Ovary (tissue), 10 donors: ENCODE measurements at places on chromosomes 16 and 17.

DNA sequence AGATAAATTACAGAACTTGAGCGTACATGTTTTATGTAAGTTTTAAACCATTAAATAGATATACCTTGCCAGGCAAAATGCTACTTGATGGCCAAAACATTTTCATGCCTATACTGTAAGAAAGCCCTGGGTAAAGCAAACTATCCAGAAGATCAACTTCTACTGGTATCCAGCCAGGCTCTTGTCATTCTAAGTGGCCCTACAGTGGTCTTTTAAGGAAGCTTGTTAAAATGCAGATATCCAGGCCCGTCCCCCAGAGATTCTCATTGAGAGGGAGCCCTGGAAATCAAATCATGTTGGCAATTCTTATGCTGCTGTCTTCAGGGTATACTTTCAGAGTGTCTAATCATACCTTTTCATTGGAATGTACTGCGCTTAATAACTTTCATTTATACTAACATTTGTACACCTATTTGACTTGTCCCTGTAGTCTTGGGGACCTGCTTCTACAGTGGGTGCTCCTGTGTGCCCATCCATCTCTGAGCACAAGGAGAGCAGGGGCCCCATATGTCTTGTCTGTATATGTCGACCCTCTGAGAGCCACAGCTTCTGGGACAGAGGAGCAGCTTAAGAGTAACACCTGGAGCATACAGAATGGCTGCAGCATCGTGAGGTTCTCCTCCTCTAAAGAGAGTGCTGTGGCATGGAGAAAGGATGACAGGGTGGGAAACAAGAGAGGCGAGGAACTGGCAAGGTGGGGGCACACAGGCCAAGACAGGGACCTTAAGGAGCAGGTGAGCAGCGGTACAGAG lies 43.6 kb upstream of the ANKFY1 start:
- H3K4me3 ChIP-seq, result no peak overlapping the region
- no peaks in the 10 kb centered on the region for H3K27me3 ChIP-seq
- H3K27ac ChIP-seq, result no peak overlapping the region

GRCh38 chr17:27489045-27489715 lies 32.9 kb downstream of the KSR1 start:
- peaks cover 15% of the 10 kb centered on the region for H3K4me1 ChIP-seq
- no peaks in the 10 kb centered on the region for H3K36me3 ChIP-seq
- no peak overlapping the region for H3K27ac ChIP-seq
- no peak overlapping the region for H3K4me3 ChIP-seq

- no peak overlapping the region for H3K4me3 ChIP-seq
- H3K27ac ChIP-seq, result no peak overlapping the region
- no peaks in the 10 kb centered on the region for H3K27me3 ChIP-seq
- H3K4me1 ChIP-seq, result no peaks in the 10 kb centered on the region
Observed at GRCh38 chr17:19750835-19751234, 2.7 kb upstream of the ALDH3A1 start.

DNA sequence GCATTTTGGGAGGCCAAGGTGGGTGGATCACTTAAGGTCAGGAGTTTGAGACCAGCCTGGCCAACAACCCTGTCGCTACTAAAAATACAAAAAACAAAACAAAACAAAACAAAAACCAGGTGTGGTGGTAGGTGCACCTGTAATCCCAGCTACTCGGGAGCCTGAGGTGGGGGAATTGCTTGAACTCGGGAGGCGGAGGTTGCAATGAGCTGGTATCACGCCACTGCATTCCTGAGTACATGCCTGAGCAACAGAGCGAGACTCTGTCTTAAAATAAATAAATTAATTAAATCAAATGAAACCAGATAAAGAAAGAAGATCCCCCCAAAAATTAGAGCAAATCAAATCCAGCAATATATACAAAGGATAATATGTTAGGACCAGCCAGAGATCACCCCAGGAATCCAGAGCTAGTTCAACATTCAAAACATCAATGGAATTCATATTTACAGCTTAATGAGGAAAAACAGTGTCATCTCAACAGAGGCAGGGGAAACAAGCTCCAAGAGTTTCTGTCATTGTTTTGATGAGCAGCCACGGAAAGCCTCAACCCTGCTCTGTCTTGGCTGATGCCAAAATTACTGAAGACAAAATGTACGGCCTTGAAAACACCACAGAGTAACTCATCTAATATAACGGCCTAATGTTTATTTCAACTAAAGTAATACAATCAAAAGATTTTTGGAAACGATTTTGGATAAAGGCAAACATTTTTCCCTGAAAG lies 3.7 kb downstream of the PEMT start:
- no peak overlapping the region for H3K4me3 ChIP-seq
- peaks cover 23% of the 10 kb centered on the region for H3K4me1 ChIP-seq
- no peaks in the 10 kb centered on the region for H3K27me3 ChIP-seq
- DNase-seq, result no peak
- H3K36me3 ChIP-seq, result no peaks in the 10 kb centered on the region

- no peak overlapping the region for H3K27ac ChIP-seq
- DNase-seq, result no peak
- H3K27me3 ChIP-seq, result no peaks in the 10 kb centered on the region
- no peak overlapping the region for H3K4me3 ChIP-seq
- H3K36me3 ChIP-seq, result no peaks in the 10 kb centered on the region
Observed at GRCh38 chr17:15239491-15239890, 25.6 kb downstream of the PMP22 start.

- H3K4me3 ChIP-seq, result no peak overlapping the region
- peaks cover 2% of the 10 kb centered on the region for H3K4me1 ChIP-seq
- H3K27ac ChIP-seq, result no peak overlapping the region
- no peaks in the 10 kb centered on the region for H3K36me3 ChIP-seq
Observed at GRCh38 chr17:77882481-77883212, 75.9 kb upstream of the TNRC6C start.

DNA sequence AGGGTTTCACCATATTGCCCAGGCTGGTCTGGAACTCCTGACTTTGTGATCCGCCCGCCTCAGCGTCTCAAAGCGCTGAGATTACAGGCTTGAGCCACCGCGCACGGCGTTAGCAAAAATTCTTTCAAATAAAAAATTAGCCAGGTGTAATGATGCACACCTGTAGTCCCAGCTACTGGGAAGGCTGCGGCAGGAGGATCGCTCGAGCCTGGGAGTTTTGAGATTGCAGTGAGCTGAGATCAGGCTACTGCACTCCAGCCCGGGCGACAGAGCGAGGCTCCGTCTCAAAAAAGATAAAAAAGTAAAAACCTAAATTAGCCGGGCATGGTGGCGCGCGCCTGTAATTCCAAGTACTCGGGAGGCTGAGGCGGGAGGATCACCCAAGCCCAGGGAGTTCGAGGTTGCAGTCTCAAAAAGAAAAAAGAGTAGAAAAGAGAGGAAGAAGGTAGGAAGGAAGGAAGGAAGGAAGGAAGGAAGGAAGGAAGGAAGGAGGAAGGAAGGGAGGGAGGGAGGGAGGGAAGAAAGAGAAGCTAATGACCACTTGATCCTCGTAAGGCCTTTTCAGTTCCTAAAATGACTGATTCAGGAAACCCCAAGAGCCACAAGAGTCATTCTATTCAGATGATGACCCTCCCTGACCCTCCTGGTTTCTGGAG lies 59.2 kb downstream of the SRL start:
- peaks cover 5% of the 10 kb centered on the region for H3K4me1 ChIP-seq
- no peaks in the 10 kb centered on the region for H3K27me3 ChIP-seq
- H3K4me3 ChIP-seq, result peak overlapping the region; percentile 71
- no peak for DNase-seq
- peak overlapping the region; percentile 89 for H3K27ac ChIP-seq
- no peaks in the 10 kb centered on the region for H3K36me3 ChIP-seq

DNA sequence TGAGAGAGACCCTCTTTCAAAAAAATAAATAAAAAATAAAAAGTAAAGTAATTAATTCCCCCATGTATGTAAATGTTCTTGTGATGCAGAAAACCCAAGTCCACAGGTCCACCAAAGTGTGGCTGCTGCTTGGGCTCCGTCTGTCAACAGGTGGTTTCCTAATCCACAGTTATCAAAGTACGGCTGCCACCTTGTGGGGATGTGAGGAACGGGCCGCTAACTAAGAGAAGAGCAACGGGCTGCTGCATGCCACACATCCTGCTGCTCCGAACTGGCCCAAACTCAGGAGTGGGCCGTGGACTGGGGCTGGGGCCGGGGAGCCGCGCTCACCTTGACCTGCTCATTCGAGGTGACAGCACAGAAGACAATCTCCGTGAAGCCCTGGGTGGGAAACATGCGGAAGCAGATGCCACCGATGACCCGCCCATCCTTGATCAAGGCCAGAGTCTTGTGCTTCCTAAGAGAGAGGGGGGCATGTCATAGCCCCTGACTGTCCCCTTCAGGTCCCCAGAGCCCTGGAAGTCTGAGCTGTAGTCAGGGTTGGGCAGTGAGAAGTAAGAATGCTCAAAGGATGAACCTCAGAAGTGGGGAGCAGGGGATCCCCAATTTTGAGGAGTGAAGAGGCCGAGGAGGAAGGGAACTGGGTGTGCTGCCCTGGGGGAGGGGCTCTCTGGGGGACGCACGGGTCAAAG lies 4.3 kb downstream of the KAT2A start:
- H3K27me3 ChIP-seq, result no peaks in the 10 kb centered on the region
- no peak overlapping the region for H3K4me3 ChIP-seq
- H3K36me3 ChIP-seq, result no peaks in the 10 kb centered on the region

- H3K4me3 ChIP-seq, result no peak overlapping the region
- H3K27ac ChIP-seq, result no peak overlapping the region
- H3K36me3 ChIP-seq, result no peaks in the 10 kb centered on the region
Observed at GRCh38 chr16:12096828-12097522, 120.4 kb downstream of the SNX29 start.

DNA sequence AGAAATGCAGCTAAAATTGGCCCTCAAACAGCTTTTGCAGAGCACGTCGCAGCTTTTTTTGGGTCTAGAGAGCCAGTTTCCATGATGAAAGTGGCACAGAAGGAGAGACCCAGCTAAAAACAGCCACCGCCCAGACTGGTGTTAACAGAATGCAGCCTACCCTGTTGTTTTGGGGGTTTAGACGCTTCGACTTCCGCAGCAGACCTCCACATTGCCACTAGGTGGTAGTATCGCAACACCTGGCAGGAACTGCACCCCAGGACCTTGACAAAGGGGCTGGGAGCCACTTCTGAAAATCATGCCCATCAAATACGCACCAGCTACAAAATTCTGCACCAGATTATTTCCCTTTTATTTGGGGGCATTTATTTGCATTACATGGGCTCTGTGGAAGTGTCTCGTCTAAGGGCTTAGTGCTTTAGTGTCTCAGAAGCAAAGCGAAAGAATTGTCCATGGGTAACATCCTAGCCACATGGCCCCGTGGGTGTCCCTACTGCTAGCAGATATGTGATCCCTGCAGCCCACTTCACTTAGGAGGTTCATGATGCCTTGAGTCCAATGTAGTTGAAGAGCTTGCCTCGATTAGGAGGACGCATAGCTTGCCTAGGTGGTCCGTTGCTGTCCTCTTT lies 167.1 kb downstream of the HAPSTR1 start:
- no peaks in the 10 kb centered on the region for H3K4me1 ChIP-seq
- H3K36me3 ChIP-seq, result no peaks in the 10 kb centered on the region
- no peak overlapping the region for H3K27ac ChIP-seq

GRCh38 chr16:81486540-81487061 lies 42.0 kb downstream of the CMIP start:
- DNase-seq, result peak; percentile 70
- peaks cover 17% of the 10 kb centered on the region for H3K4me1 ChIP-seq
- no peak overlapping the region for H3K4me3 ChIP-seq
- no peak overlapping the region for H3K27ac ChIP-seq
- no peaks in the 10 kb centered on the region for H3K36me3 ChIP-seq

GRCh38 chr17:19702217-19702641 lies 14.2 kb downstream of the SLC47A2 start:
- no peak overlapping the region for H3K4me3 ChIP-seq
- no peak for DNase-seq
- H3K36me3 ChIP-seq, result no peaks in the 10 kb centered on the region
- H3K27ac ChIP-seq, result no peak overlapping the region

DNA sequence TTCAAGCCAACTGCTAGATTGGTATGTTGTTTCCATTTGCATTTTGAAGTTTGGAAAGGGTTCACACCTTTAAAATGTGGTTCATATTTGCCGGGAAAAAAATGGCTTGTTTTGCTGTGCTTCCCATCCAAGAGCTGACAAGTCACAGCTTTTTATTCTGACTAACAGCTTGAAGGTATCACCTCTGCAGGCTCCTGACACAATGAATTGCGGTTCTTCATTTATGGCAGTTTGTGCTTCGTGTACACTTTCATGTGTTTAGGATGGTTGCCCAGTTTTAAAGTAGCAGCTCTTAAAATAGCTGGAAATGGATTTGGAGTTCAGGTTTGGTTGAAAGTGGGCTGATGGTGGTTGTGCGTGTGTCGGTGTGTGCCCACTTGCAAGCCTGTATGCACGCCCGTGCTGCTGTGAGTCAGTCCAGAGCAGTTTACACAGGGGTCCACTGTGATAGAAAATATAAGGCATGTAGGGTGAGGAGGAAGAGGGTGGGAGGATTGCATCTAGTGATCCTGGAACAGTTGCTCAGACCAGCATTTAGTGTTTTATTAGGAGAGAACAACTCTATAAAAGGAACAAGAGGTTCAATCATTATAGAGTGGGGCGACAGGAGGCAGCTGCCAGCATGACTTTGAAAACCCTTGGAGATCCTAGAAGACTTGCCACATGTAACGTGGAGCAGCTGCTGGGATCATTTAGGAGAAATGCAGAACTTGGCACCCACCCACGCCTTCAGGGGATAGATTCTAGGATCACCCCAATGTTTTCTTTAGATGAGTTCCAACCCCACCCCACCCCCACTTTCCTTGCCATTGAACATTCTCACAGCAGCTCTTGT lies 108.0 kb upstream of the TBX2 start:
- no peak overlapping the region for H3K4me3 ChIP-seq
- no peak for DNase-seq
- no peaks in the 10 kb centered on the region for H3K27me3 ChIP-seq

DNA sequence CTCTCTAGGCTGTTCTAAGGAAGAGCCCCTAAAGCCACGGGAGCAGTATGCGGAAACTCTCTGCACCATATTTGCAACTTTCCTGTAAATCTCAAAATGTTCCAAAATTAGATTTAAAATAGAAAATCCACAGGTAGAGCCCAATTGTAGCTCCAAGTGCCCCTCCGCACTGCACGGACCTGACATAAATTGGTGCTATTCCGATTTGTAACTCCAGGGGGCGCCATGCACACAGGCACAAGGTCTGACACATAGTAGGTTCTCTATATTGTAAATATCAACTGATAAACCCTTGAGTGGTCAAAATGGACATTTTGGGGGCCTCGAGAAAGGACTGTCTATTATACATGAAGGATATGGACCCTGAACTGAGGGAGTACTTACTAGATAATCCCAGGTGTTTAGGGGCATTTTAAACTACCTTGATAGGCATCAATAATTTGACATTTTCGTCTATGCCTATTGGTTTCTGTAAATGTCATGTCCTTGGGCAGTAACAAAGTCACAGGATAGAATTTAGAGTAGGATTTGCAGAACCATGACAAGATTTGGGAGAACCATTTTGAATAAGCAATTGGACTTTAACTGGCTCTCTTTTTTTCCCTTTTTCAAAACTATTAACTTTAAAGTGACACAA lies 36.6 kb upstream of the TMEM132E start:
- no peaks in the 10 kb centered on the region for H3K36me3 ChIP-seq
- H3K27me3 ChIP-seq, result no peaks in the 10 kb centered on the region
- no peak overlapping the region for H3K27ac ChIP-seq
- H3K4me1 ChIP-seq, result no peaks in the 10 kb centered on the region
- H3K4me3 ChIP-seq, result no peak overlapping the region
- no peak for DNase-seq
